ENCODE measurements at places on chromosomes 12 and 14. TPM values are rescaled to one million over a fixed set of nuclear protein-coding genes. Genes with fewer than 3 reads are reported as not detected.
A peak's percentile ranks its signal among the peaks of the same experiment; 100 is the strongest.

Gene MYO1H
- total RNA-seq, result not detected

GRCh38 chr14:100748403-100748802, 21.7 kb downstream of the DLK1 start:
- DNase-seq, result peak; percentile 3

DNA sequence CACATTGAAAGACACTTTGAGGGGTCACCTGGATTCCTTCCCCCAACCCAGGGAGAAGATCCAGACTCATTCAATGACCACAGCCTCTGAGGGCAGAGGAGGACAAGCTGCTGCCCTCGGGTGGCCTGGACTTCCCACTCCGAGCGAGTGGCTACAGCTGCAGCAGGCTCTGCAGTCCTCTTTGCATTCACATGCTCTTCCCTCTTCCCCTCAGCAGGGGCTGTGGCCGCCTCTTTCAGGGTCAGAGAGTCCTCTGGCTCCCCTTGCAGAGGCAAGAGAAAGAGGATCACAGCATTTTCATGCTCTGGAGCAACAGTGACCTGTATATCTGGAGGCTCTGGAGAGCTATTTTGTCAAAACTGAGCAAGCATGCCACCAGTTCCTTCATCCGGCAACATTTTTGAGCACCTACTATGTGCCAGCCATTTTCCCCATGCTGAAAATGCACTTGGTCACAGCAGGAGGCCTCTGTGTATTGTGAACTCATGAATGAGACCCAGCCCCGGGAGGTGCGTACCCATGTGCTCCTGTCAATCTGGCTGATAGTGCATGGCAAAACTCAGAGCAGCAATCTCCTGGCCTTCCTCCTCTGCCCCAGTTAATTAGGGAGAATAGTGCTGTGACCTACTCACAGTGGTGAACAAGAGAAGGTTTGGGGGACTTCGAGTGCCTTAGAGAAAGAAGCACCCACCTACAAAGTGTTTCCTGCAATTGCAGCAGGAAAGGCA, 42.9 kb upstream of the KCNA5 start:
- DNase-seq, result no peak

DNA sequence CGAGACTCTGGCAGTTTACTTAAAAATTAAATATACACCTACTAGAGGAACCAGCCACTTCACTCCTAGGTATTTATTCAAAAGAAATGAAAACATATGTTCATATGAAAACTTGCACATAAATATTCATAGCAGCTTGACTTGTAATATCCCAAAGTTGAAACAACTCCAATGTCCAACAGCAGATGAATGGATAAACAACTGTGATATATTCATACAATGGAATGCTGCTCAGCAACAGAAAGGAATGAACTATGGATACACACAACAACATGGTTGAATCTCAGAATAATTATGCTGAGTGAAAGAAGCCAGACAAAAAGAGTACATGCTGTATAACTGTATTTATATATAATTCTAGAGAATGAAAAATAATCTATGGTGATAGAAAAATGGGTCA, 53.4 kb upstream of the DACT1 start:
- no peak for DNase-seq

- DNase-seq, result no peak
Measured at GRCh38 chr14:104011824-104012517, 69.6 kb upstream of the RD3L start.

Gene COCH
- 1.4 TPM for total RNA-seq

Gene PZP
- 9.2 TPM for total RNA-seq

Gene ETFBKMT
- total RNA-seq, result 1.5 TPM

GRCh38 chr12:109820816-109821381, 12.3 kb downstream of the TRPV4 start:
- DNase-seq, result no peak

DNA sequence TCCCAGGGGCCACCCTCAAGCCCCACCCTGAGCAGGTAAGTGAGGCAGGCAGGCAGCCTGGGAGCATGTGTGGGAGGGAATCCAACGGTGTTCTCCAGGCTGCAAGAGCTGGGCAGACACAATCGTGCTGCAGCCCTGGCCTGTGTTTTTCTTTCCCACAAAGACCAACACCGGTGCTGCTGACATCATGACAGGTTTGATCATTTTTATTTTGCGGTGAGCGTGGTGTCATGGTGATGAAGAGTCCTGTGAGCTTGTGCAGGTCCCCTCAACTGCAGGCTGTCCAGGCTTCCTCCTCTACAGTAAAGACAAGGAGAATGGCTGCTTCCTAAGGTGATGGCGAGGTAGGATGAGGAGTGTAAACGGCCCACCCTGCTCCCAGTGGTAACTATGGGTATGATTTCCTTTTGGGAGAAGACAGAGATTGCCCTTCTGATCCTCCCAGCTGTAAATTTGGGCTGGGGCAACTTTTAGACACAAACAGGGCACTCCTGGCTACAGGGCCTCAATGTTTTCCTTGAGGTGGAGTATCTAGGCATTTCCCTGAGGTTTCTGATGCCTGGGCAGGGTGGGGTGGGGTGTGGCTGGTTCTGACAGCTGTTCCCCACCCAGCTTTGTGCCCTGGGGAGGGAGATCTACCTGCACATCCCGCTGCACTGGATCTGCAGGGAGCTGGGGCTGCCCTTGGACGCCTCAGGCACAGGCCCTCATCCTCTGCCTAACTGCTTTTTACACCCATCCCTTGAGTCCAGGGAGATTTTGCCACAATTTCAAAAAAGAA, 109.1 kb downstream of the VCPKMT start:
- DNase-seq, result no peak

Gene RACGAP1
- 4.3 TPM for total RNA-seq

GRCh38 chr12:102317155-102317554, 119.5 kb upstream of the PMCH start:
- DNase-seq, result no peak

Gene STK38L
- 6.0 TPM for total RNA-seq

DNA sequence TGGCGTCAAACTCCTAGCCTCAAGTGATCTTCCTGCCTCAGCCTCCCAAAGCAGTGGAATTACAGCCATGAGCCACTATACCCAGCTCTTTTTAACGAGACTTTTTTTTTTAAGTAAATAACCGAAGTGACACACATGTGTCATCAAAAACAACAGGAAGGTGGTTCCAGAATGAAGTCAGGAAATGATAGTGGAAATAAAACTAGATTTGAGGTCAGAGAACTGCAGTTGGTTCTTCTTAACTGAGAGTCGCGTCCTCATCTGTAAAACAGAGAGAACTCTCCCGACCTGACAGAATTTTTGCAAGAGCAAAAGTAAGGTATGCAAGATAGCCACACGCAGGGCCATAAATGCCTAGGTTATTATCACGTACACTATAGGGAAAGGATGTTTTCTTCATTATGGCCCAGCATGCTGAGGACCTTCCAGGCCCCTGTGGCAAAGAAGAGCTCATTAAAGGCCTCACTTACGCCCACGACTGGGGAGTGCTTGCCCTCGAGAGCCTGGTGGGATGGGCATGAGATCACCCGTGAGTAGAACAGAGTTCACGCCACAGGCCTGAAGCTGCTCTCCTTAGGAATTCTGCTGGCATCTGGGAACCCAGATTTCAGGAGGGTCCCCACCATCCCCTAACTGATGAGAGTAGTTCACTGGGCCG, 67.2 kb downstream of the SCARB1 start:
- DNase-seq, result no peak

DNA sequence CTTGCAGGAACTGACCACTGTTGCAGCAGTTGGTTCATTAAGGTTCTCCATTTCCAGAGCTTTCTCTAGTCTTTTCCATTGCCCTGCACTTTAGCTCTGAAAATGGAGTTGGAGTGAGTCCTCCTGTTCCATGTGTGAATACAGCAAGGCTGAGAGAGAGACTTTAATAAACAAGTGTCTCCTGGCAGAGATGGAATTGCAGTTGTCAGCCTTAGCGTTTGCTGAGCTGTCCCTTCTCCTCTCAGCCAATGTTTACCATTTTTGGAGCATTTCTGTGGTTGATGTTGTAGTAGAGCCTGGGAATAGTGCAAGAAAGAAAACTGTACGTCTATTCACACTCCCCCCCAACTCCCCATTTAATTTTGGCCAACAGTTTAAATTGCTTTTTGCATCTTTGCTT, 7.5 kb upstream of the MANSC4 start:
- no peak for DNase-seq

Gene PROX2
- total RNA-seq, result not detected

- DNase-seq, result no peak
Measured at GRCh38 chr14:68639758-68640574, 152.9 kb downstream of the ZFP36L1 start.

- no peak for DNase-seq
Measured at GRCh38 chr12:67994046-67994445, 4.8 kb downstream of the IFNG-AS1 start.

Gene SMCO2
- not detected for total RNA-seq

Data from right lobe of liver (tissue), 6 donors.